HL-60 (cell line): ENCODE measurements at places on chromosomes 11 and 22.

DNA sequence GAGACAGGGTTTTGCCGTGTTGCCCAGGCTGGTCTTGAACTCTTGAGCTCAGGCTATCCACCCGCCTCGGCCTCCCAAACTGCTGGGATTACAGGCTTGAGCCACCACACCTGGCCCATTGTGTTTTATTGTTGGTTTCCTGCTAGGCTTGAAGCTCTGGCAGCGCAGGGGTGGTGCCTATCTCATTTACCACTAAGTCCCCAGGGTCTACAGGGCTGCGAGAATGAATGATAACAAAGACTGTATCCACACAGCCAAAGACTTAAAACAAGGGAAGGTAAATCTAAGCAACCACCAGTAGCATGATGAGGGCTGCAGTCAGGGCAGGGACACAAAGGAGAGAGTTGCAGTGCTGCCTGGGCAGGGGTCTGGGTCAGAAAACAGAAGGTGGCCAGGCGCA, 37.3 kb upstream of the XBP1 start:
- DNase-seq: no peak

GRCh38 chr11:124039557-124039956, 1.6 kb downstream of the OR10G7 start:
- no peak for DNase-seq

GRCh38 chr11:120952461-120953434, 71.2 kb upstream of the TBCEL start:
- peak; percentile 44 for DNase-seq

DNA sequence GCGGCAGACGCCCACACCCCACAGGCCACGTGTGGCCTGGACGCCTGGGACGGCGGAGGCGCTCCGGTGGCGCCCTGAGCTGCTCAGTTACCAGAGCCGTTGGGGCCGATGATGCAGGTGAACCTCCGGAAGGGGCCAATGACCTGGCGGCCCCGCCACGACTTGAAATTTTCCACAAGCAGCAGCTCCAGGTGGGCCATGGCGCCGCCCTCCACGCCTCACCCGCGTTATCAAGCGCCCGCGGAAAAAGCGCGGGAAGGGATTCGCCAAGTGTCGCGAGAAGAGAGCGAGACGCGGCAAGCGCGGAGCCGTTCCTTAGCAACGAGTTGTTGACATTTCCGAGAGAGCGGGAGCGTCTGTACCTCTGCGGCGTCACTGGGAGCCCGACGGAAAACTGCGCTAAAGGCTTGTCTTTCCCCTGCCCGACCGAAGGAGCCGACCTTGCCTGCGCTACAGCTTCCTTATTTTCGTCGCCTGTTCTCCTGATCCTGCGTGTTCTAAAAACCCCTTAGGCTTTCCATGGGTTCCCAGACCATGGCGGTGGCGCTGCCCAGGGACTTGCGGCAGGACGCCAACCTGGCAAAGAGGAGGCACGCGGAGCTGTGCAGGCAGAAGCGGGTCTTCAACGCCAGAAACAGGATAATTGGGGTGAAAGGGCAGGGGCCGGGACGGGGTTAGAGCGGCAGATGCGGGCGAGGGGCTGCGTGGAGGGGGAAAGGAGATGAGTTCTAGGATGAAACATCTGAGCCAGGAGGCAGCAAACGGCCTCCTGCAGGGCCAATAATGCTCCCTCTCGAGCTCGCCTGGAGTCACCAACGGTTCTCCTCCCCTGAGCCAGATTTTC, at the start of the genes RIBC2 and SMC1B:
Gene RIBC2 (plus strand): TSS at position 326 of the 844 bp plus-strand sequence. CDS start 194 bp downstream, at position 520.
Gene SMC1B (minus strand): TSS at position 232 of the 844 bp plus-strand sequence. CDS start 32 bp downstream, at position 200.
- DNase-seq: peak; percentile 88

- DNase-seq: no peak
These were observed 7.0 kb upstream of the SLC1A2 start for GRCh38 chr11:35426351-35426750.

GRCh38 chr22:26990503-26991189, 333.3 kb downstream of the MIAT start:
- no peak for DNase-seq

GRCh38 chr11:67409781-67410368, 5.6 kb upstream of the CARNS1 start:
- no peak for DNase-seq

GRCh38 chr11:120837696-120838095, 186.2 kb upstream of the TBCEL start:
- no peak for DNase-seq

DNA sequence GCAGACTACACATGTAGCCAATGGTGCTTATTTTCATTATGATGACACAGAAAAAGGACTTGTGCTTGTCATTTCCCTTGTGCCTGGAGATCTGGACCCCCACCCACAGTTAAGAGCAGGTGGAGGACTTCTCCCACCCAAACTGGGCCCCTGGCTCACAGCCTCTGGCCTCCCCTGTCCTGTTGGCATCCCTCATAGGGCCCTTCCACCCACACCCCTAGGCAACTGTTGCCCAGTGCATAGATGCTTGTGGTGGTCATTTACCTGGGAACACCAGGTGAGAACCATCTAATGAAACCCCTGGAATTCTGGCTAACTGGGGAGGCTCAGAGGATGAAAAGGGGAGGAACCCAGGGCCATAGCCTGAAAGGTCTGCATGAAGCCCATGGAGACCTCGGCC, 355.9 kb downstream of the BUD13 start:
- no peak for DNase-seq

- DNase-seq: no peak
These were observed 24.3 kb downstream of the NEU3 start for GRCh38 chr11:75013051-75013450.
